Glutamatergic neuron (in vitro differentiated cells): ENCODE measurements at places on chromosomes 12 and 14. TPM values are rescaled to one million over a fixed set of nuclear protein-coding genes. Genes with fewer than 3 reads are reported as not detected.

Gene TAS2R50
- total RNA-seq: 1.3 TPM

Gene LRP1-AS
- total RNA-seq: not detected

DNA sequence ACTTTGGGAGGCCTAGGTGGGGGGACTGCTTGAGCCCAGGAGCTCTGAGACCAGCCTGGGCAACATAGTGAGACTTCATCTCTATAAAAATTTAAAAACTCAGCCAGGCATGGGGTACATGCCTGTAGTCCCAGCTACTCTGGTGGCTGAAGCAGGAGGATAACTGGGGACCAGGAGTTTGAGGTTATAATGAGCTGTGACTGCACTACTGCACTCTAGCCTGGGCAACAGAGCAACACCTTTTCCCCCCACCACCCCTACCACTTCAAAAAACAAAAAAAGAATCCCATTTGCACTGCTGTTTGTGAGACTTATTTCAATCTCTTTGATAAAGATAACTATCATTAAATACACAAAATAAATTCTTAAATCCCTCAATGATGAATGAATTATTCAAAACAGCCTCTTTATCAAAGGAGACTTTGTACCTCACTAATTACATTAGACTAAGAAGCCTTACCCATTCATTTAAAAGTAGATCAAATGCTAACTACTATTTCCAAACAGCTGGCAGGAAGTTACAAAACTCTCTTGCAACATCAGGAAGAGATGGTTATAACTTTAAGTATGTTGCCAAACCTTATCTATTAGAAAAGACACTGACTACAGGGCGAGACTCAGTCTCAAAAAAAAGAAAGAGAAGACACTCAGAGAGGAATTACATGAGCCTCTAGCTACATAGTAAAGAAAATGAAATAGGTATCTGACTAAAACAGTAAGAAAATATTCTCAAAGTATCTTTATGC, 14.7 kb downstream of the BLTP3B start:
- no peak for DNase-seq

- DNase-seq: no peak
Observed at GRCh38 chr12:130124106-130124505, 38.2 kb upstream of the FZD10 start.

DNA sequence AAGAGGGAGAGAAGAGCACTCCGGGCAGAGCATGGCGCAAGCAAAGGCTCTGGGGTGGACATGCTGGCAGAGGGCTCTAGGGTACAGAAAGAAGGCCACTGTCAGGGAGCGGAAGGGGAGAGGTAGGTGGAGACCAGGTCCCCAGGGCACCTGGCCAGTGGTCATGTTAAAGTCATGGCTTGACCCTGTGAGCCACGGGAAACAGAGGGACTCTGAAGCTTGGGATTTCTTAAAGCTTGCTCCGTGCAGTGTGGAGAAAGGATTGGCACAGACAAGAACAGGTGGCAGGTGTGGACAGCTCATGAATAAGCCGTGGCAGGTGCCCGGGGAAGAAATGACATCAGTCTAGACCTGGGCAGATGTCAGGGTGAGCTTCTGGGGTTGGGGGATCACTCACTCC, 413.8 kb downstream of the BCL11B start:
- DNase-seq: no peak

- DNase-seq: no peak
Observed at GRCh38 chr14:74407021-74407800, 18.8 kb downstream of the SYNDIG1L start.

- no peak for DNase-seq
Observed at GRCh38 chr14:24506443-24506842, 1.6 kb downstream of the CMA1 start.
